T follicular helper cell (primary cell): ENCODE measurements at places on chromosomes 6 and 20.
A peak's percentile ranks its signal among the peaks of the same experiment; 100 is the strongest.

DNA sequence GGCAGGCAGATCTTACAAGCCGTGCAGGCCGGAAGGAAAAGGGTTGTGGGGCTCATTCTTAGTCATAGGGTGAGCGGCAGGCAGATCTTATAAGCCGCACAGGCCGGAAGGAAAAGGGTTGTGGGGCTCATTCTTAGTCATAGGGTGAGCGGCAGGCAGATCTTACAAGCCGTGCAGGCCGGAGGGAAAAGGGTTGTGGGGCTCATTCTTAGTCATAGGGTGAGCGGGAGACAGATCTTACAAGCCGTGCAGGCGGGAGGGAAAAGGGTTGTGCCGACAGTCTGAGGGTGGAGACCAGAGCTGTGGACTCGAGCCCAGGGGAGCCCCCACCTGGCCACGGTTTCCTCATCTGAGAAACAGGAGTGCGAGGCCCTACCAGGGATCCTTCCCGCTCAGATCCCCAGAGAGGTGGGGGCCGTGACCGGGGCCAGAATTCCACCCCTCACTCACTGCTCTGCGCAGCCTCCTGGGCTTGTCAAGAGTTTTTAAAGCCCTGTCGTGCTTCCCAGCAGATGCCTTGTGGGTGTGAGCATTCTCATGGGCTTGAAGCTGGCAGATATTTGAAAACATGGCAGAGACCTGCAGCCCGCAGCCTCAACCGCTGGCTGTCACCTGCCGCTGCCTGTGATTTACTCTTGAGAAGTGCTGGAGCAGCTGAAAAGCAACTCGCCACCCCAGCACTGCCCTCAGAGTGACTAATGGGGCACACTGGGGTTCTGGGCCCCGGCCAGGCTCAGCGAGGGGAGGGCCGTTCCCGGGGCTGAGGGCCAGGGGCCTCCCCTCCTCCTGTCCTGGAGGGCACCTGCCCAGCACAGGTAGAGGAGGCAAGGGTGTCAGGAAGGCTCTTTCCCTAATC lies 31.9 kb downstream of the NTSR1 start:
- DNase-seq, result peak; percentile 68

- DNase-seq, result no peak
Measured at GRCh38 chr6:35030099-35030498, 111.0 kb downstream of the TCP11 start.

GRCh38 chr20:29306390-29307072 lies 1950.9 kb upstream of the DEFB115 start:
- DNase-seq, result no peak

GRCh38 chr20:50116368-50116999 lies 3.5 kb upstream of the UBE2V1 start:
- no peak for DNase-seq

GRCh38 chr20:4252005-4252404 lies 236.6 kb upstream of the RNF24 start:
- no peak for DNase-seq

DNA sequence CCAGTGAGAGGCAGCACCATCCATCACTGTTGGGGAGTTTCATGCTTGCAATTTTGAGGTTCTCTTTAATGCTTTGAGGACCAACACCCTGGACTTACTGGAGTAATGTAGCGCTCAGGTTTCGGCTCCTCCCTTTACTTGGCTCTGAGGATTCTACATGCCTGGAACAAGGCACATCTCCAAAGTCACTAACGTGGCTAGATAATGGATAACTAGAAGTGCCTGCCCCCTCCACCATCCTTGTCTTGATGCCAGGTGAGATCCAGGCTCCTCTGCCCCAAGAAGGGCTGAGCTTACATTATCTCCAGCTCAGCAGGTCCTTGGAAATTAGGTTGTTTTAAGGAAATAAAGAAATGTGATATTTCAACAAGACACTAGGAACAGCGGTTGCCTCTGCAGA lies 75.5 kb upstream of the ZNFX1 start:
- DNase-seq, result no peak

DNA sequence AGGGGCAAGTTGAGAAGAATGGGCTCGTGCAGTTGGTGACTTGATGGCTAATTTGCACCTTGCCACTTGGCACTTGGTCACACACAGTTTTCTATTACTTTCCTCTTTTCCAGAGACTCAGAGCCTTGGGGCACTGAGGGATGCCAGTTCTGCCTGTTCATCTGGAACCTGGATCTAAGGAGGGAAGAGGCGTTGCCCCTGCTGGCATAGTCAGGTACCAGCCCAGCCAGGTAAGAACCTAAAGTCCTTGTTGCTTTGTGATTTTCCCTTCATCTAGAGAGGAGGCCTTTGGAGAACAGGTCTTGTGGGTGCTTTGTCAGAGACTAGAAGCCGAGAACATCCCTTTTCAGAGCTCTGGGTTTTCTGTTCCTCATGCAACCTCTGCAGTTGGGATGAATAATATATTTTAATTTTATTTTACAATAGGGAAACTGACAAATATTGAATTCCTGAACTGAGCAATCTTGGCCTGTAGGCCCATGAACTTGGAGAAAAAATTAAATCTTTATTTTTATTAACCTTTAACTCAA lies 11.4 kb downstream of the SYTL3 start:
- no peak for DNase-seq

DNA sequence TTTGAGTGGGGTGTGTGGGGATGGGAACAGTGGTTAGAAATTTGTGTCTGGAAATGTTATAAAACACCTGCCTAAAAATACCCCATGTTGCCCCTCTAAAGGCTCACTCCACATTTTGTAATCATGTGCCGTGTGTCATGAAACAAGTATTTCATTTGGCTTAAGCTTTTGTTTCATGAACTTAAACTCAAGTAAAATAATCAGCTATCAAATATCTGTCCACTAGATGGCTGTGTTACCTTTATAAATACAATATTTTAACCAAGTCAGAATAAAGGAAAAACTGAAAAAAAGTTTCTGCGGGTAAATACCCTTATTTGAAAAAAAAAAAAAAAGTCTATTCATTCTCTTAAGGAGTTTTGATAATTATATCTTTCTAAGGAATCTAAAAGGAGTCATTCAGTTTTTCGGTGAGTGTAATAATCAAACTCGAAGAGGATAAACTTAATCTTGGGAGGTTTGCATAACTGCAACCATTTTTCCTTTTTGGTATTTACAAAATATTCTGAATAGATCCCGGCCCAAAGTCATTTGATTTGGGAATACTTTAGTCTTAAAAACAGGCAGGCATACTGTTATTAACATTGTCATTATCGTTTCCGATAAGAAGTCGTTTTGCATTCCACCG lies 29.9 kb upstream of the MTRF1L start:
- no peak for DNase-seq

DNA sequence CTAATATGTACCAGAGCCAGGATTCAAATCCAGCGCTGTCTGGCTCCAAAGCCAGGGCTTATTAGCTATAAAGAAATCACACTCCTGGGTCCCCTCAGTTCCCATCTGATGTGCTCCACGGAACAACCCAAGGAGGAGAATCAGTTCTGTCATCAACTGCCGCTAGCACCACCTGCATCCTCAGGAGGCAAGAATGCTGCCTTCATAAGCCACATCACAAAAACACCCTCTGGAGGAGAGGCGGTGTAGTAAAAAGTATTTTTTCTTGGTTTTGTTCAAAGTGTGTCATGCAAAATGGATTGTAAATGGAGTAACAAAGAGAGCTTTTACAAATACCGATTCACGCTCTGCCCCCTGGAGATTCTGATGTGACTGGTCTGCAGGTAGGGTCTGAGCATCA lies 57.1 kb downstream of the TNFRSF21 start:
- no peak for DNase-seq

DNA sequence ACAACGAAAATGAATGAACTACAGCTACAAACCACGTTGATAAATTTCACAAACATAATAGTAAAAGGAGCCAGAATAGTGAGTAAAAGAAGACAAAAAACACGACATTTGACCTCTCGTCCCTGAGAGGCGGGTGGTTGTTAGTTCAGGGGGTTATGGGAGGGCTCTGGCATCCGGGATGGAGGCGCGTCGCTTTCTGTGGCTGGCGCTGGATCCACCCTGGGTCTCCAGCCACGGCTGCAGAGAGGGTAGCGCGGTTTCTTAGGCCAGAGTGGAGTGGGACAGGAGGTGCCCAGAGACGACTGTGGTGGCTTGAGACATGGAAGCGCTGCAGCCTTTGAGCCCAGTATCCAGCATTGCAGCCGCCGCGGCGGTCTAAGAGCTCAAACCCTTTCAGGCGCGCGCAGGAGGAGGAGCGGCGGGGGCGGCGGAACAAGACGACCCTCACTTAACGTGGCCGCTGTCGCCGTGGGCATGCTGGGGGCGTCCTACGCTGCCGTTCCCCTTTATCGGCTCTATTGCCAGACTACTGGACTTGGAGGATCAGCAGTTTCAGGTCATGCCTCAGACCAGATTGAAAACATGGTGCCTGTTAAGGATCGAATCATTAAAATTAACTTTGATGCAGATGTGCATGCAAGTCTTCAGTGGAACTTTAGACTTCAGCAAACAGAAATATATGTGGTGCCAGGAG lies 3.7 kb upstream of the ZSCAN23 start:
- DNase-seq, result no peak

DNA sequence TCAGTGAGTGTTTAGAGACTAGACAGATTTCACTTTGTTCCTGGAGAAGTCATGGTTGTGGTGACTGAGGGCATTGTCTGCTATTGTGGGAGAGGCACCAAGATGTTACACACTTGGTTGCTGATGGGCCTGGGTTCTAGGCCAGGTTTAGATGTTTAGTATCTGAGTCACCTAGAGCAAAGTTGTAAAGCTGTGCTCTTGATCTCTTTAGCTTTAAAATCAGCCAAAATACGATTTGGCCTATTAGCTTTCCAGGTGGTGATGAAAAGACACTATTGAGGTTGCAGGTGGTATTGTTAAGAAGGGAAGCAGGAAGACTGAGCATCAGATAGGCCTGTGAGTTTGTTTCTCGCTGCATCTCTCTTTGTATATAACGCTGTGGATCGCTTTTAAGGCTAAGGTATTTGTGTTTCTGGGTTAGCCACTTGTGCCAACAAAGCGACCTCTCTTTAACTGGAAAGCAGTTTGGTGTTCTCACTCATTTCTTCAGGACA lies 48.6 kb downstream of the FOXO3 start:
- DNase-seq, result no peak

DNA sequence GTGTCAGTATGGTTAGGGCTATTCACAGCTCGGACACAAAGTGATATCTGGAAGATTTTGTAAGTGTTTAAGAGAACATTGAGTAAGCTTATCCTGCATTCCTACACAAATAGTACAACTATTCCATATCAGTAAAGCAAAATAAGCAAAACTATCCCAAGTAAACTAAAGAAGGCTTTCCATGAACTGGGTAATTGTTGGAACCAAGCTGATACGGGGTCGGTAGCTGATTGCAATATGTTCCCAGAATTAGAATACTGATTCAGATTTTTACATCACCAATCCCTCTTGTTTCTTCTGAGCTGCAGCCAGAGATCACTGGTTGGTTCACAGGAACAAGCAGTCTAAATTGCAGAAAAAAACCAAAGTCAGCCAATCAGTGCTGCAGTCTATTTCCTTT lies 54.1 kb downstream of the CDS2 start:
- DNase-seq, result no peak

DNA sequence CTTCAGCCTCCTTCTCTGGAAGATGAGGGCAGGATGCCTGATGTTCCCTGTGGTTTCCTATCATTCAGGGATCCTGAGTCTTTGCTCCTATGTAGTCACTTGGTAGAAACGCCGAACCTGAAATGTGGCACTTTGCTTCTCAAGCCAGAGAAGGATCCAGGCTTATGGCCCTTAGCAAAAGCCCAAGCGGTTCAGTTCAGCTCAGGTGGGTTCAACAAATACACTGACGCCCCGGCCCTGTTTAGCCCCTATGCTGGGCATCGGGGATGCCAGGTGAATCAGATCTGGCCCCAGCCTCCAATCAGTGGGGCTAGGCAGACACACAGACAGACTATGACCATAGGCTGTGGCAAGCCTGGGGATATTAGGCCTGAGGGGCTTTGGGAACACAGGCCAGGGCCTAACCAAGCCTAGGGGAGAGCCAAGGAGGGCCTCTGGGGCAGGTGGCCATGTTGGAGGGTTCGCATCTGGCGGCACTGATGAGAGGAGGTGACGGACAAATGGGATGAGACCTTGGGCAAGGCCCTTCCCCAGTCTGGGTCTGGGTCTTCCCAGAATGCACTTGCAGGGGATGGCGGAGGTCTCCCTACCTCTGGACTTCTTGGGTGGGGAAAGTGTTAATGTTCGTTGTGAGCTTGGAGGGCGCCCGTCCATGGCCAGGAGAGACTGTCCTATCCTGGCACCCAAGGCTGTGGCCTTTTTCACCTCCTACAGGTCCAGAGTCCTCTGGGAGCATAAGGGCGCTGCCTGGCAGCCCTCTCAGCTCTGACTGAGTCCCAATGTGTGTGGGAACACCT lies 17.6 kb upstream of the SRC start:
- no peak for DNase-seq

- no peak for DNase-seq
Measured at GRCh38 chr6:89777455-89777854, 42.1 kb downstream of the MDN1 start.

DNA sequence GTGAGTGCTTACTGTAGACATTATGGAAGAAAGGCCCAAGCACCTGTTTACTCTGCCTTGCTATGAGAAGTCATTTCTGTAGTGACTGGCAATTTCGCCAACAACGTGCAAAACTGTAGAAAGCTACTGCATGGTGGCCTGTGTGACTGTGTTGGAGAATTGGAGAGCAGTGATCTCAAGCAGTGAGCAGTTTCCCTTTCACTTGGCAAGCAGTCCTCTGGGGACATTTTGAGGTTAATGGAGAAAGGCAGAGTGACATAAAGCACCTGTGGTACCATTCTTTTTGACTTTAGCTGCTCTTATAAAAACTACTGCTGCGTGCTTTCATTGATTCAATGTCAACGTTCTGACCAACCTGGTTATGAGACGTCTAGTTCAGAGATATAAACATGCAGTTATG lies 382.6 kb upstream of the JAG1 start:
- DNase-seq, result no peak

- DNase-seq, result no peak
Measured at GRCh38 chr6:132236281-132236680, 165.0 kb downstream of the MOXD1 start.

GRCh38 chr6:62324834-62325233 lies 38.8 kb upstream of the KHDRBS2 start:
- DNase-seq, result no peak

DNA sequence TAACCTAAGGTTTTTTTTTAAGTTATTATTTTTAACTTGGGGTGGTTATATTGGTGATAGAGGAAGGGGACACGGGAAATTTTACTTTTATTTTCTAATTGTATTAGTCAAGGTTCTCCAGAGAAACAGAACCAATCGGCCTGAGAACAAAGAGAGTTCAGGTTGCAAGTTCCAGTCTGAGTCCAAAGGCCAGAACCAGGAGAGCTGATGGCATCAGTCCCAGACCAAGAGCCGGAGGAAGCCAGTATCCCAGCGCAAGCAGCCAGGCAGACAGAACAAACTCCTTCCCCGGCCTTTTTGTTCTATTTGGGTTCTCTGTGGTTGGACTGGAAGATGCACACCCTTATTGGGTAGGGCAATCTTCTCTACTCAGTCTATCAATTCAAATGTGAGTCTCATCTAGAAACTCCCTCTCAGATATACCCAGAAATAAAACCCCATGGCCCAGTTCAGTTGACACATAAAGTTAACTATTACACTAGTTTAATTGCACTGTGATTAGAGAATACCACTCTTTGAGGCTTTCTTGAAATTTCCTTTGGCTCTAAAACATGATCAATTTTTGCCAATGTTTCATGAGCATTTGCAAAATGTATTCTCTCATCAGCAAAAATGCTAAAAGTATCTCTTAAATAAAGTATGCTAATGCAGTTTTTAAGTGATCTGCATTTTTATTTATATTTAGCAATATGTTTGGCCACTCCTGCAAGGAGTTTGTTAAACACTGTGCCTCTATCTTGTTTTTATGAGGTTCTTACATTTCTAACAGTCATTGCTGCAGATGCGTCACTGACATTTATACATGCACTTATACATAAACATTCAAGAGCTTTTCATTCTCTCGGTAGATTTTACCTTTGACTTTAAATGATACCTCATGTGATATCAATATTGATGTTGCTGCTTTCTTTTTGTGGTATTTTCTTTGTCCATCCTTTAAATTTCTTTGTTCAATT lies 103.2 kb upstream of the SSTR4 start:
- no peak for DNase-seq
